Heart right ventricle (tissue), 16 donors: ENCODE measurements at places on chromosomes 13 and 19.
A peak's percentile ranks its signal among the peaks of the same experiment; 100 is the strongest.

GRCh38 chr13:35499676-35500075, 23.2 kb upstream of the MAB21L1 start:
- H3K27ac ChIP-seq, result no peak overlapping the region
- H3K36me3 ChIP-seq, result no peaks in the 10 kb centered on the region
- no peaks in the 10 kb centered on the region for H3K4me1 ChIP-seq

DNA sequence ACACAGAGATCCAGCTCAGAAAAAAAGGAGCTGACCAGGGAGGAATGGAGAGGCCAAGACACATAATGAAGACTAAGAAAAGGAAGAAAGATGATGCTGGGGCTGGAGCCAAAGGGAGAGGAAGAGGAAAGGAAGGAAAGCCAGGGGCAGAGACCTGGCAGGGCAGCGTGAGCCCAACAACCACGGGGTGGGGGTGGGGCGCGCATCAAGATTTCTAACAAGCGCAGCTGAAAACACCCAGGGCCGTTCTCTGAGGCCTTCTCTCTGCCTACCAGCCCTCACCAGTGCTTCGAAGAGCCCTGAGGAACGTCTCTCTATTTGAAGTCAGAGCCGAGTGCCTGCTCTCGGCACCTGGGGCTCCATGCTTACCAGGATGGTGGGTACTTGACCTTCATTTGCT, 23.6 kb upstream of the POU2F2 start:
- H3K4me3 ChIP-seq, result no peak overlapping the region
- peaks cover 49% of the 10 kb centered on the region for H3K27me3 ChIP-seq
- H3K27ac ChIP-seq, result no peak overlapping the region
- H3K36me3 ChIP-seq, result no peaks in the 10 kb centered on the region

GRCh38 chr13:35882722-35883497, 248.3 kb downstream of the DCLK1 start:
- no peaks in the 10 kb centered on the region for H3K4me1 ChIP-seq
- H3K27me3 ChIP-seq, result no peaks in the 10 kb centered on the region
- no peak for DNase-seq
- no peaks in the 10 kb centered on the region for H3K36me3 ChIP-seq
- H3K27ac ChIP-seq, result no peak overlapping the region
- no peak overlapping the region for H3K4me3 ChIP-seq

GRCh38 chr13:112688560-112689302, 1.1 kb upstream of the ATP11A start:
- H3K4me1 ChIP-seq, result peaks cover 33% of the 10 kb centered on the region
- no peak for DNase-seq
- H3K36me3 ChIP-seq, result no peaks in the 10 kb centered on the region
- H3K4me3 ChIP-seq, result peak overlapping the region; percentile 100

GRCh38 chr13:77465603-77466195, 69.8 kb upstream of the SCEL start:
- DNase-seq, result no peak
- no peak overlapping the region for H3K4me3 ChIP-seq
- H3K4me1 ChIP-seq, result no peaks in the 10 kb centered on the region
- H3K27ac ChIP-seq, result no peak overlapping the region

DNA sequence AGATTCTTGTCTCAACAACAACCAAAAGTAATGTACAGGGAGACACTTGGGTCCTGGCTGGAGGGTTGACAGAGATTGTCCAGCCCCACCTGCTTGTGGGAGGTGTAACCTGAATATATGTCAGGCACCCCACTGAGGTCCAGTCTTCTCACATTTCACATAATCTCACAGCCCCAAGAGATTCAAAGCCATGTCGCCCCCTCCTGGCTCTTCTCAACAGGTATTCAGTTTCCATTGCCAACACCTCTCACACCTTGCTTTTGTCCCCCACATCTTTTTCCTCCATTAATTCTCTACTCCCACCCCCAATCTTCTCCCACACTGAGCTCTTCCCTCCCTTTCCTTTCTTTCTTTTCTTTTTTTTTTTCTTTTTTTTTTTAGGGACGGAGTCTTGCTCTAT, 11.2 kb downstream of the UNC13A start:
- H3K4me3 ChIP-seq, result no peak overlapping the region
- H3K36me3 ChIP-seq, result no peaks in the 10 kb centered on the region
- peaks cover 29% of the 10 kb centered on the region for H3K27me3 ChIP-seq
- DNase-seq, result no peak
- H3K27ac ChIP-seq, result no peak overlapping the region

GRCh38 chr19:4012092-4012974, 4.8 kb downstream of the PIAS4 start:
- peak overlapping the region; percentile 22 for H3K27ac ChIP-seq
- H3K4me3 ChIP-seq, result no peak overlapping the region
- DNase-seq, result no peak
- H3K4me1 ChIP-seq, result peaks cover 85% of the 10 kb centered on the region

DNA sequence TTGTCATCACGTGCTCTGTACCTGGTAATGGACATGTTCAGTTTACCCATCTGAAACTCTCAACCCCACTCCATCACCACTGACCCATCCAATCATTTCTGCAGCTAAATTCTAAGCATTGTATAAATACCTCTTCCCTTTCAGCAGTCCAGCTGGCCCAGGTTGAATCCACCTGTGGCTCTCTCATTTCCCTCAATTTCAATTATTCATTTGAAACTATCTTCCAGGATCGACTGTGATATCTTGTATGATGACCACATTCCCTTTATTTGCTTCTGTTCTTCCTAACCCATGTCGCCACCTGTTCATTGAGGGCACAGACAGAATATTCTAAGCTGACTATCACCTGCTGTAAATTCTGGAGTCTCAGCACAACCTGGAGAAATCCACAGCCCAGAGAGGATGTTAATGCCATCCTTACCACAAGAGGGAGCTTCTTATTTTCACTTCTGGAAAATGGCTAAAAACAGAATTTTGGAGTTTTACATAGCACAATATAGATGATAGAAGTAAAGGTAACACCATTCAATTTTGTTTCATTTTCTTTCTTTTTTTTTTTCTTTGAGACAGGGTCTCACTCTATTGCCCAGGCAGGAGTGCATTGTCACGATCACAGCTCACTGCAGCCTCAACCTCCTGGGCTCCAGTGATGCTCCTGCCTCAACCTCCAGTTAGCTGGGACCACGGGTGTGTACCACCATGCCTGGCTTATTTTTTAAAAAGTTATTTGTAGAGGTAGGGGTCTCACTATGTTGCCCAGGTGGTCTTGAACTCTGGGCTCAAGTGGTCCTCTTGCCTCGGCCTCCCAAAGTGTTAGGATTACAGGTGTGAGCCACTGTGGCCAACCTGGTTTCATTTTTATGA, 38.6 kb downstream of the ZNF823 start:
- H3K36me3 ChIP-seq, result no peaks in the 10 kb centered on the region
- no peaks in the 10 kb centered on the region for H3K4me1 ChIP-seq
- DNase-seq, result no peak
- H3K27me3 ChIP-seq, result no peaks in the 10 kb centered on the region

- peaks cover 16% of the 10 kb centered on the region for H3K4me1 ChIP-seq
- H3K27me3 ChIP-seq, result no peaks in the 10 kb centered on the region
- DNase-seq, result peak; percentile 92
- H3K27ac ChIP-seq, result peak within 1 kb of the TSS; percentile 98
- peak within 1 kb of the TSS; percentile 65 for H3K4me3 ChIP-seq
Measured at GRCh38 chr19:58059003-58059670, at the start of gene ZNF135. Gene ZNF135, plus strand, starts transcription at chr19:58059282. Its CDS starts 721 bp downstream, at chr19:58060003.

- H3K27ac ChIP-seq, result no peak overlapping the region
- no peaks in the 10 kb centered on the region for H3K4me1 ChIP-seq
- no peak for DNase-seq
- H3K4me3 ChIP-seq, result no peak overlapping the region
- H3K27me3 ChIP-seq, result no peaks in the 10 kb centered on the region
Measured at GRCh38 chr13:107993239-107993949, 221.9 kb downstream of the LIG4 start.

DNA sequence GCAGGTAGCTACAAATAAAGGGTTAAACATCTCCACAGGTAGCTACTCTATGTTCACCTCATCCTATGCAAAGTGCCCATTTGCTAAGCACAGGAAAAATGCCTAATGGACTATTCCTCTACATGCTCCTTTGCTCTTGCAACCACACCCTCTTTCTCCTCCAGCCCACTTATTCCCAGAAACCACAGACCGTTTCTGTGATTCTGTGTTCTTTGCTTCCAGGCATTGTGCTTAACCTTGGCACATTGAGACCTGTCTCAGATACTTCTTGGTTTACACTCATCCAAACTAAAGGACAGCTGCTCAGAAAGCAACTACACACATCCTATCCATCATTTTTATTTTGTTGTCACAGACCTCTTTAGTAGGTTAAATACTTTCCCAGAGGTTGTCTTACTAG, 785.0 kb upstream of the MIR17HG start:
- H3K27ac ChIP-seq, result no peak overlapping the region
- H3K36me3 ChIP-seq, result no peaks in the 10 kb centered on the region
- H3K27me3 ChIP-seq, result no peaks in the 10 kb centered on the region
- no peak overlapping the region for H3K4me3 ChIP-seq

- no peaks in the 10 kb centered on the region for H3K4me1 ChIP-seq
- H3K36me3 ChIP-seq, result no peaks in the 10 kb centered on the region
- DNase-seq, result peak; percentile 7
- no peak overlapping the region for H3K27ac ChIP-seq
- H3K27me3 ChIP-seq, result no peaks in the 10 kb centered on the region
Measured at GRCh38 chr13:79631051-79631659, 150.2 kb downstream of the NDFIP2 start.
